A549 treated with AZD2906 at 1 μM for 4 hours (cell line): ENCODE measurements at places on chromosomes 2 and 18. TPM values are rescaled to one million over a fixed set of nuclear protein-coding genes. Genes with fewer than 3 reads are reported as not detected.

UCN gene
- total RNA-seq: 1.2 to 2.5 TPM (median 1.8 TPM) in 5 replicates

CPS1 gene
- 10.9 to 16.3 TPM (median 14.8 TPM) in 5 replicates for total RNA-seq

ZNF804A gene
- total RNA-seq: not detected in 5 replicates

DPP10 gene
- total RNA-seq: not detected in 5 replicates

KANSL1L gene
- total RNA-seq: 0.57 to 0.80 TPM (median 0.66 TPM) in 5 replicates

TNFAIP6 gene
- 0.51 to 0.89 TPM (median 0.87 TPM) in 5 replicates for total RNA-seq

KCNF1 gene
- 19.4 to 39.2 TPM (median 29.8 TPM) in 5 replicates for total RNA-seq

CCDC195 gene
- total RNA-seq: not detected in 5 replicates

ALK gene
- total RNA-seq: not detected in 5 replicates

TMEM169 gene
- 0.22 to 0.37 TPM (median 0.29 TPM) in 5 replicates for total RNA-seq

GPR75 gene
- total RNA-seq: 1.2 to 2.0 TPM (median 1.6 TPM) in 5 replicates

GULP1 gene
- total RNA-seq: 23.9 to 38.8 TPM (median 25.8 TPM) in 5 replicates

FBXO15 gene
- 0.48 to 1.1 TPM (median 0.62 TPM) in 5 replicates for total RNA-seq

CCDC68 gene
- total RNA-seq: 3.8 to 7.4 TPM (median 5.3 TPM) in 5 replicates

DSG1 gene
- not detected in 5 replicates for total RNA-seq

TDRD15 gene
- total RNA-seq: not detected in 5 replicates

UGT1A6 gene
- 0.72 to 1.1 TPM (median 0.89 TPM) in 5 replicates for total RNA-seq

LRRC30 gene
- total RNA-seq: not detected in 5 replicates

DNAJC5G gene
- total RNA-seq: not detected in 5 replicates

CYP26B1 gene
- 13.4 to 16.1 TPM (median 15.2 TPM) in 5 replicates for total RNA-seq
